ENCODE measurements at places on chromosomes 16 and 17.

- DNase-seq: no peak
Measured at GRCh38 chr16:24778671-24779070, 49.2 kb downstream of the TNRC6A start.

DNA sequence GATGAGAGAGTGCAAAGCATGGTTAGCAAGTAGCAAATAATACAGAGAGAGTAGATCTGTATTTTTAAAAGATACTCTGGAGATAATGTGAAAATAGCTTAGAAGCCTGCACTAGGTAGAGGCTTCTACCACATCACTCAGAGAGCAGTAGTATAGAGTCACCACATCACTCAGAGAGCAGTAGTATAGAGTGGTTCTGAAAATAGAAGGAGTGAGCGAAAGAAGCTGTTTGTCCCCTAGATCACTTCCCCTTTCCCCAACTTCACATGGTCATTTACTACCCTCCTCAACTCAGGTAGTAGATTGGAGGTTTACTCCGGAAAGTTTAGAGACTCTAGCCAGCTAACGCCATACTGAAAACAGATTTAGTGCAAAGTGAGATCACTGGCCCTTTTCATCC lies 17.1 kb downstream of the DGKE start:
- no peak for DNase-seq

DNA sequence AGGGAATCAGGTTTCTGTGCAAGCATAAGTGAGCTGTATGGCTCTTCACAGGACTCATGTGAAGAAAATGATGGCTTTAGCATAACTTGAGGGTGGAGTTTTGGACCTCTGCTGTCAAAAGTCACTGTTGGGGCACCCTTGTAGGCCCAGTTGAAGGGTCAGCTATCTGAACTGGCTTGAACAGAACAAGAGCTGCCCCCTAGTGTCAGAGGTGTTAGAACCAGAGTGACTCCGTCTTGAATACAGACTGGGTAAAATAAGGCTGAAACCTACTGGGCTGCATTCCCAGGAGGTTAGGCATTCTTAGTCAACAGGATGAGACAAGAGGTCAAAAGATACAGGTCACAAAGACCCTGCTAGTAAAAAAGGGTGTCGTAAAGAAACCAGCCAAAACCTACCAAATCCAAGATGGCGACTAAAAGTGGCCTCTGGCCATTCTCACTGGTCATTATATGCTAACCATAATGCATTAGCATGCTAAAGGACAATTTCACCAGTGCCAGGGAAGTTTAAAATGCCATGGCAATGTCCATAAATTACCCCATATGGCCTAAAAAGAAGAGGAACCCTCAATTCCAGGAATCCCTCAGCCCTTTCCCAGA lies 484.0 kb upstream of the ERCC4 start:
- no peak for DNase-seq

DNA sequence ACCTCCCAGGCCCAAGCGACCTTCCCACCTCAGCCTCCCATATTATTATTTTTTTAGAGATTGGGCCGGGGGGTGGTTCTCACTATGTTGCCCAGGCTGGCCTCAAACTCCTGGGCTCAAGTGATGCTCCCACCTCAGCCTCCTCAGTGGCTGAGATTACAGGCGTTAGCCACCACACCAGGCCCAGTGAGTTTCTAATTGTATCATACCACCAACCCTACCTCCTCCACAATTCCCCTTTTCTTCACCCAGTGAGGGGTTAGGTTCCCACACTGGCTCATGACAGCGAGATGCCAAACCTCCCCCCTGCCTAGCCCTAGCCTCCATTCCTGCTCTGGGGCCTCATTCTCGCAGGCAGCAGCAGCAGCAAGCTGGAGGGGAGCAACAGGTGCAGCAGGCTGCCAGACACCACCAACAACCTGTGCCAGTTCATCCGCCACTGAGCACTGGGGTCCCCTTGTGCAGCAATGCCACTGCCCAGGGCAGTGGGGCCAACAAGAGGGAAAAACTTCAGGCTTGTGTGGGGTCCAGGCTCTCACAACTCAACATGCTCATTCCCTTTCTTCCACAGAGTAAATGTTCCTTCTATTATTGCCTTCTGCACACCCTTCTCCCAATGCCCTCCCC lies 9.1 kb downstream of the ATP6V0D1 start:
- no peak for DNase-seq

DNA sequence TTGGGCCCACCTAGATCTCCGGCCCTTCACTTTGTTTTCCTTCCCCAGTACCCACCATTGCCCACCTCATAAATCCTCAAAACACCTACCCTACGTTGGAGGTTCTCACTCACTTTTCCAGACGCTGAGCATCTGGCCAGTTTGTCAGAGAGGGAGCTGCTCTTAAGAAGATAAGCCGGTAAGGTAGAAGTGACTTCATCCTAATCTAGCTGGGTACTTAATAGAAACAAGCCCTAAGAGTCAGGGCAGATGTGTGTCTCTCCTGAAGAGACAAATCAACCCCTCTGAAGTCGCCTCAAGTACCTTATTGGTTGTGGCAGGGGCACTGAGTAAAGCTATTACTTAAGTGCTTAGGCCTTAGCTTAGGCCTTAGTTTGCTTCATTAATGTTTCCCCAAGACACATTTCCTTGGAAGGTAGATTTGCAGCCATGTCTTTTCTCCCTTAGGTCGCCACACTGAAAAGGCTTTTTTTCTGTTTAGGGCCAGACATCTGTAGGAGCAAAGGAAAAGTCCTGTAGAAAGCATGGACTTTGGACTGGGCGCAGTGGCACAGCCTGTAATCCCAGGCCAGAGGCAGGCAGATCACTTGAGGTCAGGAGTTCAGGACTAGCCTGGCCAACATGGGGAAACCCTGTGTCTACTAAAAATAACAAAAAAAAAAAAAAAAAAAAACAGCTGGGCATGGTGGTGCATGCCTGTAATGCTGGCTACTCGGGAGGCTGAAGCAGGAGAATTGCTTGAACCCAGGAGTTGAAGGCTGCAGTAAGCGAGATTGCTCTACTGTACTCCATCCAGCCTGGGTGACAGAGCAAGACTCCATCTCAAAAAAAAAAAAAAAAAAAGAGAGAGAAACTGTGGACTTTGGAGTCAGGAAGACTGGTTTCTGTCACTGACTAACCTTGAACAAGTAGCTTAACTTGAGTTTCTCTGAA lies 1.0 kb downstream of the TACO1 start:
- no peak for DNase-seq

GRCh38 chr16:82782715-82783251 lies 156.0 kb downstream of the CDH13 start:
- no peak for DNase-seq

DNA sequence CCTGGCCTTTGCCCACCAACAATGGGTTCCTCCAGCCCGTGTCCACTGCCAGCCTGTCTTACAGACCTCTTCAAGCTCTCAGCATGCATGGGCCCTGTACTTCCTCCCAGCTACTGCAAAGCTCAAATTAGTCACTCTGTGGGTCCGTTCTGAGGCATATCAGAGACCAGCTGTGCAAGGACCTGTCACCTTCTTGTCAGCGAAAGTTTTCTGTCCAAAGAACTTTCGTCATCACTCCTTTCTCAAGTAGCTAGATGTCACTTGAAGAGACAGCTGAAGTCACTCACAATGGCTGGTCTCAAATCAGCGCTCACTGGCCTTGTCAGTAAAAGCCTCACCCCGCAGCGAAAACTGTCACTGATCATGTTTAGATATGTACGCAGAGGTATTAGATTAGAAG lies 91.4 kb upstream of the DYNLRB2 start:
- no peak for DNase-seq

- DNase-seq: peak; percentile 74
Measured at GRCh38 chr17:63919311-63919723, 678 bp upstream of the GH1 start.

GRCh38 chr17:47729476-47729875 lies 3.6 kb upstream of the TBX21 start:
- no peak for DNase-seq

- no peak for DNase-seq
Measured at GRCh38 chr16:75000481-75001081, 1.8 kb downstream of the ZNRF1 start.

DNA sequence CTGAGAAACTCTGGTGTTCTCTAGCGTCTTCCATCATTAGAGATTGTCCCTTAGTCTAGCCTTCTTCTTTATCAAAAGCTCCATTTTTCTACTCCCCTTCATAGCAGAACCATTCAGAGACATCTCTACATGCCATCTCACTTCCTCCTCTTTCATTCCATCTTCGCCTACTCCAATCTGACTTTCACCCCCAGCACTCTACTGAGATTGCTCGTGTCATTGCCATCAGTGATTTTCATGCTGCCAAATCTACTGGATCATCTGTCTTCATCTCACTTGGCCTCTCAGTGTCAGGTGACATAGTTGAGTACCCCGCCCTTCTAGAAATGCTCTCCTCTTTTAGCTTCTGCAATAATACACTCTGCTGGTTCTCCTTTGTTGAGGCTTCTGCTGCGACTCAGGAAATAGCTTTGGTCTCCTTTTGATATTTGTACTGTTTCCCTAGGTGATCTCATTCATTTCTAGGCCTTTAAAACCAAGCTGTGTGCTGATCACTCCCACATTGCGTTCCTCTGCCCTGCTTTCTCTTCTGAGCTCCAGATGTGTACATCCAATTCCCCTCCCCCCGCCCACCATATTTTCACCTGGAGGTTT lies 119.1 kb downstream of the FTO start:
- DNase-seq: no peak

DNA sequence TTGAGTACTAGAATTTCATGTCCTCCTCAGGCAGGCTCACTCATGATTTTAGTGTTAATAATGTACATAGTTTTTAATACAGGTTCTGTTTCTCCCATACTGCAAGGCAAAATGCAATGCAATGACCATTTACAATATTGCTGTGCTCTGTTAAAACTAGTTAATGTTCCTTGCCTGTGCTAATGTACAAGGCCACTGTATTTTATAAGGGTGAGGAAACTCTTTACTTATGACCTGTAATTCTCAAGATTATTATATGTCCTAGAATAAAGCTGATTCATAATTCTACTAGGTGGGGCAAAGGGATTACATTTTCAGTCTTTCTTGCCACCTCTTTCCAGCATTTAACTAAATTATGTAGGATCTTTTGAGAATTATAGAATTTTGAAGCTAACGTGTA lies 19.4 kb downstream of the TMIGD1 start:
- no peak for DNase-seq
